ENCODE measurements at places on chromosomes 11 and 22.

- no peak for DNase-seq
These were observed 1292.6 kb downstream of the LRRC4C start for GRCh38 chr11:40166892-40167291.

- DNase-seq: no peak
These were observed 1.6 kb upstream of the GSTT4 start for GRCh38 chr22:24006914-24007214.

DNA sequence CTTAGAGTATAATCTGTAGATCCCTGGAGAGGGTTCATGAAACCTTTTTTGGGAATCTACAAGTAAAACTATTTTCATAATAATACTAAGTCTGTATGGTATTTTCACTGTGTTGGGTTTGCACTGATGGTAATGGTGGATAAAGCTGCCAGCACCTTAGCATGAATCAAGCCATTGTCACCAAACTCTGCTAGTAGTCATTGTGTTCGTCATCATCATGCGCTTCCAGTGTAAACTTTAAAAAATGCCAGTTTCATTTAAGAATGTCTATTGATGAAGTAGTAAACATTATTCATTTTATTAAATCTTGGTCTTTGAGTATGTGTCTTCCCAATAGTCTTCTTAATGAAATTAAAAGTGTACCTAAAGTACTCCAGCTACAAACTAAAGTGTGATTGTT, 15.0 kb downstream of the ALKBH3 start:
- no peak for DNase-seq

DNA sequence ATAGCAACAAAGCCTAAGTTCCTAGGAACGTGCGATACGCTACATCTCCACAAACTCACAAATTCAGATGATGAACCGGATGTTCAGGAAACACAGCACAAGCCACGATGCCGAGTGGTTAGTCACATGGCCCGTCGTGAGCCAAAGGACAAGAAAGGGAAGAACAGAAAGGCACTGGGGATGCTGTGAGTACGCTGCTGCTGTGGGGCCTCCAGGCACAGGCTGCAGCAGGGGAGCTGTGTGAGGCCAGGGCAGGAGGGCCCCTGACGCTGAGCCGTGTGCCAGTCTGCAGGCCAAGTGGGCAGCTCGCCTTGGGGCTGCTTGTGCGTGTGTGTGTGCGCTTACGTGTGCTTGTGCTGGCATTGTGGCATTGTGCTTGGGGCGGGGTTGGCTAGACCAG, 89.4 kb downstream of the CTTN start:
- DNase-seq: no peak

GRCh38 chr11:110147962-110148709, 54.9 kb downstream of the ZC3H12C start:
- DNase-seq: no peak

- DNase-seq: no peak
These were observed 126.7 kb upstream of the RCN1 start for GRCh38 chr11:31964181-31964580.

DNA sequence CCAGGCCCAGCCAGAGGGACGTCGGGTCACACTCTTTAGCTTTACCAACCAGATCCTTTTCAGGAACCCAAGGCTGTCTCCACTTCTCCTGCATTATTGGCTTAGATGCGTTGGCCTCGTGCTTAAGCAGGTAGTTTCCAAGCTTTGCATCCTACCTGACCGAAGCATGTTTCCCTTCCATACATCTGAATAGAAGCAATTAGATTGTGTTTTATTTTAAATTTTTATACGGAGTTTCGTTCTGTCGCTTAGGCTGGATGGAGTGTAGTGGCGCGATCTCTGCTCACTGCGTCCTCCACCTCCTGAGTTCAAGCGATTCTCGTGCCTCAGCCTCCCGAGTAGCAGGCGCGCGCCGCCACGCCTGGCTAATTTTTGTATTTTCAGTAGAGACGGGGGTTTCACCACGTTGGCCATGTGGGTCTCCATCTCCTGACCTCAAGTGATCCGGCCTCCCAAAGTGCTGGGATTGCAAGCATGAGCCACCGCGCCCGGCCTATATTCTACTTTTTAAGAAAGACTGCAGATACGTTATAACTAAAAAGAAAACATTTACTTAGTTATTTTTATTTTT, 677 bp downstream of the DYNC2H1 start:
- peak; percentile 50 for DNase-seq

DNA sequence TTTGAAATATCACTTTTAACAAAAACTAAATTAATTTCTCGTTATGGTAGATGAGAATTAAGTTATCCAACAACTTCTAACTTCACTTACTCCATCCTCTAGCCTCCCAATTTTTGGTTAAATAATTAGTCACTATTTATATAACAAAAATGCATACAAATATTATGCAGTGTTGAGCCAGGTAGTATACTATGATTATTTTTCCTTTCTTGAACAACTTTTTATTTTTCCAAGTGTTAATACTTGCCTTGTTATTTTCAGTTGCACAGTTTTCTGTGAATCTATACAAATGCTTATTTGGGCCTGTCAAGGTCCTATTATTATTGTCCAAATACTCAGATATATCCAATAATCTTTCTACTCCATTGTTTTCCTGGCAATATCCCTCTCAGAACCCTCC, 19.9 kb upstream of the CCDC83 start:
- no peak for DNase-seq

DNA sequence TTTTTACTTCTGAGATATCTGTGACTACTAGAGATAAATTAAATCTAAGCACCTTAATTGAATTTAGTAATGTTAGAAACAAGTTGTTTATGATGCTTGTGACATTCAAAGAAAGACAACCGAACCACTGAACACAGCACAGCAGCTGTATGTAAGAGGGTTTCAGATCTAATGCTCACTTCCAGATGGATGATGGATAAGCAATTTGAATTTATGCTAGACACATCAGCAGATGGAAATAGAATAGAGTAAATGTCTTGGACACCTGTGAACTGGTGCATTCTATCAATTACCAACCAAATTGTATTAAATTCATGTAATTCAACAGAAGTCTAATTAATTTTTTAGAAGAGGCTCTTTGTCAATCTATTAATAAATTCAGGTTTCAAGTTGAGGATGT, 306.3 kb downstream of the CNTN5 start:
- DNase-seq: no peak

DNA sequence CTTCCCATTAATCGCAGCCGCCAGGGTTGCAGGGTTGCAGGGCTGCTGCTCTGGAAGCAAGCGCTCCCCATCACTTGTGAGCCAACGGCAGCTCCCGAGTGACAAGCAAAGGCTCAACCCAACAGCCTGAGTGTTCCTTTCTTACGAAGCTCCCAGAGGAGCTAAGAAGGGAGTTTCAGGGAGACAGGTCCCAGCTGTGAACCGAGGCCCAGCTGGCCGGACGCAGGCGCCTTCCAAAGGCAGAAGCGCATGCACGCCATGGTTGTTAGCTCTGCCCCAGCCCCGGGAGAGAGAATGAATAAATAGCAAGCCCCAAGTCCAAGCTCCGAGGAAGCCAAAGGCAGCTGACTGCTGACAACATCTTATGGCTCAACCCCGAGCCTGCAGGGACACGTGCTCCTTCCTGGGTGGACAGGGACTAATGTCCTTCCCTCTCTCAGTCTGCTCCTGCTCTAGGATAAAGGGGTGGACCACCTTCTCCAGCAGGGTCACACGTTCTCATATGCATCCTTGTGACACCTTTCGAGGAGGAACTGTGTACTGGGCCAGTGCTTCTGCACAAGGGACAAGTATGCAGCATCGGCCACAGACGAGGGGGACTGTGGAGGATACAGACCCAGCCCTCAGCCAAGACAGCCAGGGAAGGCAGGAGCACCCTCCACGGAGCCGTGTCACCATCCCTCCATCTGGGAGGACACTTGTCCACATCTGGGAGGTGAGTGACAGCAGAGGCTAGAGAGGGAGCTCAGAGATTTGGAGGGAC, 29.9 kb downstream of the SHANK2 start:
- DNase-seq: no peak

DNA sequence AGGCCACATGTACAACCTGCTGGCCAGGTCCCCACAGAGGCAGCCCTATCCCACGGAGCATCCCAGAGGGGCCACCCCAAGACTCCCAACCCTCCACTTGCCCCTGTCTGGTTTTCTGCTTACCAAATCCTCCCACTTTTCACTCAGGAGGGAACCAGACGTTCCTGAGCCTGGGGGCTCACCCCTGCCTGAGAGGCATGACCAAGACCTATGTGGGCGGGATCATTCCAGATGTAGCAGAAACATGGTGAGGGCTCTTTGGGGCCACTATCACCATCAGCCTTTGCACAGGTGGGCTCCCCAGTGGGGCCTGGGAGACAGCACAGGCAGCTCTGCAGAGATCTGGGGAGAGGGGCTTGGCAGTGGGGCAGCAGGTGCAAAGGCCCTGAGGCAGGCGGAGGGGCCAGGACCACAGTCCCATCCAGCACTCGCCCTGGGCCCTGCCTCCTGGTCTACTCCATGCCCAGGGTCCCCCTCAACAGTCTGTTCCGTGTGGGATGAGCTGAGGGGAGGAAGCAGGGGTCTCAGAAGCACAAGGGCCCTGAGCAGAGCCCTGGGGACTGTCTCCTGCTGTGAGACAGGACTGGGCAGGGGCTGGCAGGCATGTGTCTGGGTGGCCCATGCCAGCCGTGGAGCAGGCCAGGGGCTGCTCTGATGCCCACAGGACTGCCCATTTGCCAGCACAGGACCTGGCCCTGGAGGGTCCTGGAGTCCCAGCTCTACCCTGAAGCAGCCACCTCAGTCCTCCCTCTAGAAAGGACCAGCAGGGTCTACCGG, 9.4 kb downstream of the PIM3 start:
- DNase-seq: no peak

DNA sequence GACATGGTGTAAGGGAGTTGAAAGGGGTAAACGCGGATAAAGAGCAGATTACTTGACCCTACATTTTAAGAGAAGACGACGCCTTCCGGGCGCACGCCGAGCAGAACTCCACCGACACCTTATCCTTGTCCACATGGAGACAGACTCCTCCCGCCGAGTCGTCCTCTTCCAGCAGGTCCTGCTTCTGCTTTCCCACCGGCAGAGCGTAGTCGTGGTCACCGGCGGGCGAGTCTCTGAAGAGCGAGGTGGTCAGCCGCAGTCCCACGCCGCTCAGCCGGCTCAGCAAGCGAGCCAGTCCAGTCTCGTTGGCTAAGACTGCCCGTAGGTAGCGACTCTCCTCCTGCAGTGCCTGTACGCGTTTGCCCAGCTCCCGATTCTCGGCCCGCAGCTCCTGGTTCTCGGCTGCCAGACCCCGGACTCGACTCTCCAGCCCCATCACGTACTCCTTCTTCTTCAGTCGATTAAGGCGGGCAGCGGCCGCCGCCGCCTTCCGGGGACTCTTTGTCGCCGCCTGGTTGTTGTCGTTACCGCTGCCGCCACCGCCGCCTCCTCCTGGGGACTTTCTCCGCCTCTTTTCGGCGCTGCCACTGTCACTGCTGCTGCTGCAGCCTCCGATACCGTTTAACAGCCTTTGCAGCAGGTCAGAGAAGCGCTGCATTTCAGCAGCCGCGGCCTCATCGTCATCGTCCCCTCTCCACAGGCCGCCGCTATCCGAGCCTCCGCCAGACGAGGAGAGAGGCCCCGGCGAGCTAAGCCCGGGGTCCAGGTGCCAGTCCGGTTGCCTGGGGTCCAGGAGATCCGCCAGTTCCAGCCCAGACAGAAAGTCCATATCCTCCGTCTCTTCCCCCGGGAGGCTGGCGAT, 945 bp downstream of the CREBZF start:
- DNase-seq: peak; percentile 80

GRCh38 chr11:14331476-14332136, 27.4 kb downstream of the RRAS2 start:
- no peak for DNase-seq

- no peak for DNase-seq
These were observed 823.6 kb downstream of the TBC1D22A start for GRCh38 chr22:47586038-47586437.

- DNase-seq: no peak
These were observed 1.2 kb upstream of the NRXN2 start for GRCh38 chr11:64723907-64724862.

DNA sequence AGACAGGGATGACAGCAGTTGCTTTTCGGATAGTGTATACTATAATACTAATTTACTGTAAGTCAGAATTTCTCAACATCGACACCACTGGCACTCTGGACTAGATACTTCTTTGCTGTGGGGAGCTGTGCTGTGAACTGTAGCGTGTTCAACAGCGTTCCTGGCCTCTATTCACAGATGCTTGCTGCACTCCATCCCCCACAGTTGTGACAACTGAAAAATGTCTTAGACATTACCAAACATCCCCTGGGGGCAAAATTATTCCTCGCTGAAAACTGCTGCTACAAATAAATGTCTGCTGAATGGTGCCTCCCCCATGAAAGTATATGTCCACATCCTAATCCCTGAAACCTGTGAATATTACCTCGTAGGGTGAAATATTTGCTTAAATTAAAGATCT, 7.5 kb upstream of the SLC15A3 start:
- no peak for DNase-seq

GRCh38 chr11:64312947-64313346, 4.4 kb downstream of the TRMT112 start:
- no peak for DNase-seq

DNA sequence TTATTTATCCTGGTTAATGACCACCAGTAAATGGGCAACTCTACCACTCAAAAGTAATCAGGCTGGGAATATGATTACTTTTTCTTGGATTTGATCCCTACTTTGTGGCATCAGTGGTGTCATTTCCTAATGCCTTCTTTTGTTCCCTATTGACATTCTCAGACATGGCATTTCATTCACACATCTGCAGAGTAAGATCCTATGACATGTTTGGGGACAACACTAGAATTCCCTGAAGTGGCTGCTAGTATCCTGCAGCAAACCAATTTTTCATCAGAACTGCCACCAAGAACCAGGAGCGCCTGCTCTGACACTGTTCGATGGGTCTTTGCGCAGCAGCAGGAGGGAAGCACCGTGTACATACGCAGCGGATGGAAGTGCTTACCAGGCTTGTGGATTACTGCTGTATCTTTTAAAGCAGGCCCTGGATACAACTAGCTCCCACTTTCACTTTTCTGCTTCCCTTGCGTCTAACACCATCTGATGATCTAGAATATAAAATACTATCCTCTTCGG, 97.7 kb downstream of the LARGE2 start:
- DNase-seq: no peak

DNA sequence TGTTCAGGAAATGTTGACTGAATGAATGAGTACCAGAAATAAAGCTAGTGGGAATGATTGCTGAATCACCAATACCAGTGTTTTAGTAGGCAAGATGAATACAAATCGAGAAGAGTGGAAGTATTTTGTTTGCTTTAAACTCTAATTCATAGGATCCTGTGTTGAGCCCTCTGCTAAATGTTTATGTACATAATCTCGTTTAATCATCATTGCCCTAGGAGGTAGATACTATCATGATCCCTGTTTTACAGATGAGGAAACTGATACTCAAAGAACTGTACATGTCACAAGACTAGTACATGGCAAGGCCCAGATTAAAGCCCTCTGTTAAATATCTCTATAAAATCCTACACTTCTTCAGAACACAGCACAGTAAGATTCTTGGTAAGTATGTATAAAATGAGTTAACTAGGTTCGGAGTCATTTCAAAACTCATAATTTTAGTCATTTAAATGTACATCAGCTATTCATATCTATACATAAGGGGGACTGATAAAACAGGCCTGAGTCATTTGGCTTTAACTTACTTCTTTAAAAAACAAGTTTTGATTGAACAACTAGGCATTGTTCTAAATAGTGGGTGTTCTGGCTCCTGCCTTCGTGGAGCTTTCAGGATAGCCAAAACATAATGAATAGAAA, 97.1 kb downstream of the EXT2 start:
- no peak for DNase-seq
